ENCODE measurements at places on chromosomes 11 and 22.

GRCh38 chr22:32583921-32584335 is 109.3 kb downstream of the FBXO7 start:
- DNase-seq: no peak

DNA sequence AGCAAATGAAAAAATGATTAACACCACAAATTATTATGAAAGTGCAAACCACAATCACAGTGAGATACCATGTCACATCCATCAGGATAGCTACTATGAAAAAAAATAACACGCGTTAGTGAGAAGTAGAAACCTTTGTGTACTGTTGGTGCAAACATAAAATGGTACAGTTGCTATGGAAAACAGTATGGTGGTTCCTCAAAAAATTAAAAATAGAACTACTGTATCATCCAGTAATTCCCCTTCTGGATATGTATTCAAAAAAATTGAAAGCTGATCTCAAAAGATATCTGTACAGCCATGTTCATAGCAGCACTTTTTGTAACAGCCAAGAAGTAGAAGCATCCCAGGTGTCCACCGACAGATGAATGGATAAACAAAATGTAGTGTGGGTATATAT is 43.4 kb downstream of the CCDC81 start:
- DNase-seq: no peak

DNA sequence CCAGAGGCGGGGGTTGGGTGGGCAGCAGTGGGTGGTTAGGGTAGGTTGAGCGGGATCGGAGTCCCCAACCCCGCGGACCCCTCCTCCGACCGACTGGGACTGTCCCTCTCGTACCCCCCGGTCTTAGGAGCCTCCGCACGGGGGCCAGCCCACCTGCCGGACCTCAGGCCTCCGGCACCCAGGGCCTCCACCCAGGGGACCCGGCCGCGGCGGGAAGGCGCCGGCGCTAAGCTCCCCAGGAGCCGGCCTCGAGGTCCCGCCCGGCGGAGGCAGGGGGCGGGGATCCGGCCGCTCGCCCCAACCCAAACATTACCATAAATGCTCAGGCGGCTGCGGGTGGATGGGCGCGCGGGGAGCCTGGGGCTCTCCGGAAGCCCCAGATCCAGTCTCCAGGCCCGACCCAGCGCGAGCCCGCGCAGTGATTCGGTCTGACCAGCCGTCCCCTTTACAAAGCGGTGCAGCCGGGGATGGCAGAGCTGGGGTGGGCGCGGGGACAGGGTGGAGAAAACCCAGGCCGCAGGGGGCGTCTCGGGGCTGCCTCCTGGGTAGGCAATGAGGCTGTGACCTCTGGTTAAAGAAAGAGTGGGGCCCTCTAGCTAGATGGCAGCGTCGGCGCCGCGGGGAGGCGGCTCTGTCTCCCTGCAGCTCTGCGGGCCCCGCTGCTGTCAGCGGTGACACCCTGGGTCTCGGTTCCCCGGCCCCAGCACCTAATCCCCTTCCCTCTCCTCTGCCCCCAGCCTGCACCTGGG is 4.0 kb upstream of the MCAM start:
- DNase-seq: peak; percentile 77

DNA sequence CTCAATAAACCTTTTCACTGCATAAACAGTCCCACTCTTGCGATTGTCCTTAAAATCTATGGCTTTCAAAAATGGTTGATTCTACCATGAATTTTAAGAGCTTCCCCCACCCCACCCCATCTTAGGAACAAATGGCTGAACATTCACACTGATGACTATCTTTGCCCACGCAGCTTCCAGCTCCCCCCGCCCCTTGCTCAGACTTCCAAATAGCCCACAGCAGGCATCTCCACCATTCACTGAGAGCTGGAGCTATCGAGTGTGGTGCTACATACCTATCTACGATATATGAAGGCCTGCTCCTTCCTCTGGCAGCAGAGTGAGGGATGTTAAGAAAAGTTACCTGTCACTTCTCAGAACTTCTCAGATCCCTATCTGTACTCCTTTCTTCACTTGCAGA is 26.7 kb downstream of the EIF3F start:
- DNase-seq: no peak

DNA sequence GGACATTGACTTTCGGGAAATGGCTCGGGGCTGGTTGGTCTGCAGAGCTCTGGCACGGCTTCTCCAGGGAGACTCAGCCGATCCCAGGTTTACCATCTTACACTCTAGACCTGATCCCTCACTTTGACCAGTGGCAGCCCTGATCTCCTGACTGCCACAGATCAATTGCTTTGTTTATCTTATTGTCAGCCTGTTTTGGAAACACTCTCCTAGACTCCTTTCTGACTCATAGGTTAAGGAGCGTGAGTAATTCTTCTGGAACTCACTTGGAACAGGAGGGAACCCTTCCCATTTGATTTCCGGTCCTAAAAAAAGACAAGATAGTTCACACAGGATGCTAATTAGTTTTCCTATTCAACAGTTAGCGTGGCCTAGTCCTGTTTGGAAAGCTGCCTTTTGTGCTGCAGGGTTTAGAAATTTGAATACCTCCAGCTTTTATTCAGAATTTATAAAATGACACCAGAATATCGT is 16.0 kb upstream of the BMAL1 start:
- DNase-seq: no peak

GRCh38 chr11:8261291-8261690 is 2.4 kb downstream of the LMO1 start:
- DNase-seq: no peak

- DNase-seq: no peak
Observed at GRCh38 chr22:30195245-30196140, 51.1 kb downstream of the LIF start.

- DNase-seq: peak; percentile 78
Observed at GRCh38 chr11:118437208-118438125, 1.2 kb downstream of the KMT2A start.

DNA sequence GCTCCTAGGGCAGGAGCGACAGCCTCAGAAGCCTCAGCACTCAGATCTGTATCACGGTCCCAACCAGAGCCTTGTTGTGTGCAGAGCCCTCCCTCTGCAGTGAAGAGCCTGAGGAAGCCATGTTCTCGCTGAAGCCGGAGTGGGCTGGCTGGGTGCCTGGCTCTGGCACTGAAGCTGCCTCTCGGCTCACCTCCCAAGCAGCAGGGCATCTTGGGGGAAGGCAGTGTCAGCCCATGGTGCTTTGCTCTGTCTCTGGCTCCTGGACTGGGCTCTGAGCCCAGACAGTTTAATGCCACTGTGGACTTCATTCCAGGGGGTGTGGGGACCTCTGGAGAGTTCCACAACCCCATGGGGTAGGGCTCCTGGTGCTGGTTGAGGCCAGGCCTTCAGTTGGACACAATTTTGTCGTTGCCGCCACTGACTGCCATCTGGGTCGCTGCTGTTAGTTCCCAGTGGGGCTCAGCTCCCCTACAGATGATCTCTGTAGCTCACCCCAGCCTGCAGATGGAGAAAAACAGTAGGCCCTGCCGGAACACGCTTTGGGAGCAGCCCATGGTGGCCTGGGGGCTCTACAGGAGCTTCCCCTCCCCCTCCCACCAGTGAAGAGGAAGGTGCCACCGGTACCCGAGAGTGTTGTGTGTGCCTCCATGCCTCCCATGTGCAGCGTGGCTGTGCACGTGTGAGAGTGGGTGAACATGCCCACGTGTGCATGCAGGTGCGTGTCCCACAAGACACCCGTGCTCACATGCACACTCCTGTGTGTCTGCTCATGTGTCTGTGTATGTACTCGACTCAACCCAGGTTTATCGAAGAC is 86.5 kb upstream of the B3GAT1 start:
- no peak for DNase-seq

DNA sequence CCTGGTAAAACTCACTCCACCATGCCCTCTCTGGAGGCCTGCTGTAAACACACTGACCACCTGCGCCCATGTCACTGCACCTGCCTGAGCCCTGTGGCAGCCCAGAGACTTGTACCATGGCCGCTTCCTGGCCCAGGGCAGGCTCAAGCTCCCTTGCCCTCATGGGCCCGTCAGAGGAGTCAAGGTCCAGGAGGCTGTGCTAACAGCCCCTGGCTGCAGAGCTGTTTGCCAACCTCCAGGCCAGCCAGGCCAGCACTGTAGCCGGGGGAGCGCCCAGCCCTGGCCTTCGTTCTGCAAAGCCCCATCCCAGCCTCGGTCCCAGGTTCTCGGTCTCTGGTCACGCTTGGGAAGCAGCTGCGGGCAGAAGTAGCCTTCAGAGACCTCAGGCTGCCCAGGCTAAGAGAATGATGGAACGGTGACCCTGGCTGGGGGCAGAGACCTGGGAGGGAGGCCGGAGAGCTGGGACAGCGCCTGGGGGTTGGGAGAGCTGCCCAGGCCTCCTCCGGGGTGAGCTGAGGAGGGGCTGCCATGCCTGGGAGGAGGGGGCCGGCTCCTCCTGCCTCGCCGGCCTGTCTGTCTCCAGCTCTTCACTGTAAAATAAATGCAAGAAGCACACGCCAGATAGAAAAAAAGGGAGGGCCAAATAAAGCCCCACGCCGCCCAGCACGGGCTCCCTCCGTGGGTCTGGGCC is 11.9 kb upstream of the TCF20 start:
- DNase-seq: no peak

DNA sequence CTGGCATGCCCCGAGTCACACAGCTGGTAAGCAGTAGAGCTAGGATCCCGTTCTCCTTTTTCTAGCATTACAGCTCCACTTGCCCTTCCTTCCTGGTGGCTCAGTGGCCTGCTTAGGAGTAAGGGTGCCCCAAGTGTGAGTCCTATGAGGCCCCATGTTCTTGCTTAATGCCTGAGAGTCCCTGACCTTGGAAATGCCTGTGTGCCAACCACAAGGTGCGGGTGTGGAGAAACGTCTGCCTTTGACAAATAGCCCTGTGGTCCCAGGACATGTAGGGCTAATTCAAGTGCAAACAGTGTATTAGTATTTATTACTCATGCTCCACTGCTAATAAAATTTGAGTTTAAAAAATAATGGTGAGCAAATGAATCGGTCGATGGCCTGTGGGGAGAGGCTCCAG is 18.4 kb downstream of the GRIK4 start:
- no peak for DNase-seq

DNA sequence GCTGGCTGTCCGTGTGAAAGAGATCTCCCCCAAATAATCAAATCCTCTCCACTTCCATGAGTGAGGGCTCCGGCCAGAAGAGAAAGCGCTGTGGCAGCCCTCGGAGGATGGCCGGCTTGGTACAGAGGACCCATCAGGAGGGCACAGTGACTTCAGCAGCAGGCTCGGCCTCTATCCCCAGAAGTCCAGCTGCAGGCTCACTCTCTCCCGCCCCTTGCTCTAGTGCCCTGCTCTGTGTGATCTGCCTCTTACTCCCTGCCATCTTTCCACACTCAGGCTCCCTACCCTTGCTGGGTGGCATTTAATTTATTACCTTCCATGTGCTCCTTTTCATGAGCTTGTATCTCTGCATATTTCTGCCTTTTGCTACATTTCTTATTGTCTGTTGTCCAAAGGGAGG is 129.7 kb downstream of the SPATA19 start:
- no peak for DNase-seq

- DNase-seq: no peak
Observed at GRCh38 chr11:75779960-75780359, 11.4 kb downstream of the DGAT2 start.

DNA sequence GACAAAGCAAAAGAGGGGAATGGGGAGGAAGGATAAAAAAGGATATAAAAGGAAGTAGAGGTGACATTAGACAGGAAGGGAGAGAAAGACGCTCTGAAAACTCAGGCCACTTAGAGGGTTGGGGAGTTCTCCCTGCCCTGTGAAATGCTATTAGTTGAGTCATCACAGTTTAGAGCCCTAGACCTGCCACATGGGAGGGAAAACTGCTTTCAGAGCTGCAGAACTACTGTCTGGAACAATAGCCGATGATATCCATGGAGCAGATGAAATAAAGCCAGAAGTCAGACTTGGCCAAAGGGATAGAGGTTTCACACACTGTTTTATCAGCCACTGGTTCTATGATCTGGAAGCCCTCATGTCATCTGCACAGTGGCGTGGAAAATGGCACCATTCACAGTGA is 157.9 kb downstream of the NCAM1 start:
- no peak for DNase-seq

DNA sequence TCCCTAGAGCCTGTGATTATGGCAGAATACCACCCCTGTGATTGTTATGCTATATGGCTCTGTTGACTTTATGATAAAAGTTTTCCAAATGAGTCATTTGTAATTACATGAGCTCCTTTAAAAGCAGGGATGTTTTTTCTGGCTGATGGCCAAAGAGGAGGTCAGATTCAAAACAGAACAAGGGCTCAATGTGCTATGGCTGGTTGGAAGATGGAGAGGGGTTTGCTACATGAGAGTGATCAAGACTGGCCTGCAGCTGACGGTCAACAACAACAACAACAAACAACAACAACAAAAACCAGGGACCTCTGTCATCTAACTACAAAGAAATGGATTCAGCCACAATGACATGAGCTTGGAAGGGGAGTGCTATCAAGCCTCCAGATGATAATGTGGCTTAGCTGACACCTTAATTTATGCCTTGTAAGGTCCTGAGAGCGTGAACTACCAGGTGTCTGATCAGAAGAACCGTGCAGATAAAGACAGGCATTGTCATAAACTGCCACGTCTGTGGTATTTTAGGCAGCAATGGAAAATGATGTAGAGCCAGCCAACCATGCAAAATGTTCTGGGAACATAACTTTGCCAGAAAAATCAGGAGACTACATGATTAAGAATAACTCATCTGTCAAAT is 47.2 kb downstream of the PIWIL3 start:
- no peak for DNase-seq

Data from GM23338 (cell line).